ENCODE measurements at places on chromosomes 11 and 22.

DNA sequence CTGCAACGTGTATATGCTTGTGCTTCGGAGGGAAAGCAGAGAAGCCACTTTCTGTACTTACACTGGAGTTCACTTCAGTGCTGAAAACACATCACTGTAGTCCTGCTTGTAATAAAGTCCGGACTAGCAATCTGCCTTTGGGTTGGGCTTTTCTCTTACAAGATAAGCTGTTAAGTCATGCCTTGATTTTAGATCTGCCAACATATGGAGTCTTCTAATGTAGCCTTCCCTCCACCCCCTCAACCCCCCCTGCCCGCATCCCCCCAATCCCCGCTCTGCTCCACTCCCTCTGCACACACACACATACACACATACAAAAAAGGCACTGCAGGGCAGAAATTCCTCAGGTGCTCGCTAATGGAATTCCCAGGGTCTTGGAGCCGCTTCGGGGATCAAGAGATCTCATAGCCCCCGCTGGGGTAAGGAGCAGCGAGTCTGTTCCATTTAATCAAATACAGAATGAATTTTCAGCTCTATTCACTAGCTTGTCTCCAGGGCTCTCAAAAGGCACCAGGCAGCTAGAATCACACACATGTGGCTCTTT lies 3.4 kb downstream of the CDON start:
- peak; percentile 8 for DNase-seq

GRCh38 chr22:45069925-45070324 lies 60.1 kb upstream of the PHF21B start:
- DNase-seq = no peak

DNA sequence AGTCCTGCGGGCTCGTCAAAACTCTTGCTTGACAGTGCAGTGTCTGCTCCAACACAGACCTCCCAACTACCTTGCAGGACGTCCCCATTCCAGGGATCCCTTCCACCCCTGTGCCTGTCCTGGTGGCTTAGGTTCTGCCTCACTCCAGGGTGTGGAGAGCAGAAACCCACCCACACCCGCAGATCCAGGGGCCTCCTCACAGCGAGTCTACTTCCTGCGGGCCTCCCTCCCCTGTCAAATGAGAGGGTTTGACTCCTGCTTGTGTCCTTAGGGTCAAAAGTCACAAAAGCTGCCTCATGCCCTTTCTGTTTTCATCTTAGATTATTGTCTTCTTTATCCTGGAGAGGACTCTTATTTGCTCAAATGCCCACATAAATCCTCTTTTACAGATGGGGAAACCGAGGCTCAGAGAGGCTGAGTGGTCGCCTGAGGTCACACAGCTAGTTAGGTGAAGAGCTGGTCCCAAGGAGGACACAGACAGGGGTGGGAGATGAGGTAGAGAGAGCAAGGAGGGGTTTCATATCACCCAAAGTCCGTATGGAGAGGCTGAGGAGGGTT lies 81.1 kb upstream of the KCNQ1OT1 start:
- DNase-seq = no peak

DNA sequence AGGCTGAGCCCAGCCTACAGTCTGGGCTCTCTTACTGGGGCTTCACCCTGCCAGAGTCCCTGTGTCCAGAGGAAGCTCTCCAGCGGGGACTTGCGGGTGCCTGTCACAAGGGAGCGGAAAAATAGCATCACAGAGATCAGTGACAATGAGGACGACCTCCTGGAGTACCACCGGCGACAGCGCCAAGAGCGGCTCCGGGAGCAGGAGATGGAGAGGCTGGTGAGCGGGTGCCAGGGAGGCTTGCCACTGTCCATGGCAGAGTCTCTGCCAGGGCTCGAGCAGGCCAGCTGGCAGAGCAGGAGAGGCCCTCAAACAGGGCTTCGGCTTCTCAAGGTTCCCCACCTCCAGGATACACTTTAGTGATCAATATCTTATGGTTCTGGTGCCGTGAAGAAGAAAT lies 21.0 kb downstream of the PHLDB1 start:
- DNase-seq = no peak

GRCh38 chr11:73577496-73577917 lies 20.4 kb downstream of the FAM168A start:
- no peak for DNase-seq

GRCh38 chr11:66315921-66316811 lies 678 bp downstream of the CD248 start:
- no peak for DNase-seq

GRCh38 chr11:20584093-20584774 lies 15.2 kb upstream of the SLC6A5 start:
- no peak for DNase-seq

DNA sequence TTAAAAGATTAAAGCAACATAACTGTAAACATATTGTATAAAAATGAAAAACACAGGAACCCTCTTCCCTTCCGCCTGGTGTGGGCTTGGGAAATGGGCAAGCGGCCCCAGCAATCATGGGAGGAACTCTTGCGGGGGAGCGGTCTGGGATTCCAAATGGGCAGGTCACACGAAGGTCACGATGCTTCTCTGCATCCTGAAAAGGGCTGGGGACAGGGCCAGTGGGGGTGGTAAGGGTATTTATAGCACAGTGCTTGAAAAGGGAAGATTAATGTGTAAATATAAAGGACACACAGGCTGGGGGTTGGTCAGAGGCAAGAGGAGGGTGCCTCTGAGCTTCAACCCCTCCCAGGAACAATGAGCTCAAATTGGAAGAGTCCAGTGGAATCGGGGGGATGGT lies 46.9 kb upstream of the OR4B1 start:
- no peak for DNase-seq

DNA sequence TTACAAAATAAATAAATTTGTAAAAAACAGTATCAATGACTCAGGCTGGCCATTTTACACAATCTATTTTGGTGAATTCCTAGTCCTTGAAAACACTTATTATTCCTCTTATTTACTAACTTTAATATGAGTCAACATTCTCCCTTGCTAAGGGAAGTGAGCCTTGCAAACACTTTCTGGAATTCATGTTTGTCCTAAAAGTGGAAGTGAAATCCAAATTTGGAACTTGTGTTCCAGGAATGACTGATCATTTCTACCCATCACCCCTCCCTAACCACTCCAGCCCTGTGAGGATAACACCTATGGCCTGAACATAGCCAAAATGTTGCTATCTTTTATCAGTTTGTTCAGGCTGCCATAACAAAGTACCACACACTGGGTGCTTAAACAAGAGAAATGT lies 83.1 kb downstream of the OR5AK2 start:
- DNase-seq = no peak

- DNase-seq = no peak
Observed at GRCh38 chr11:131303611-131304119, 66.8 kb upstream of the NTM start.

DNA sequence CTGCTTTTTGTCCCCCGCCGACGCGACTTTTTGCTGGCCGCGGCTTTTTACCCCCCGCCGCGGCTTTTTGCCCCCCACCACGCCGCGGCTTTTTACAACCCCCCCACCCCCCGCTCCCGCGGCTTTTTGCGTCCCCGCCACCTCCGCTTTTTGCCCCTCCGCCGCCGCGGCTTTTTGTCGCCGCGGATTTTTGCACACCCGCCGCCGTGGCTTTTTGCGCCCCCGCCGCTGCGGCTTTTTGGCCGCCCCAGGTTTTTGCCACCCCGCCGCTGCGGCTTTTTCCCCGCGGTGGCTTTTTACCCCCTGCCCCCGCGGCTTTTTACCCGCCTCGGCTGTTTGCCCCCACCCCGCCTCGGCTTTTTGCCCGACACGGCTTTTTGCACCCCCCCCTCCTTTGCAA lies 205.5 kb downstream of the CCT8L2 start:
- no peak for DNase-seq

GRCh38 chr11:133896642-133897330 lies 51.5 kb upstream of the SPATA19 start:
- DNase-seq = no peak

- no peak for DNase-seq
Observed at GRCh38 chr22:41338614-41339212, 37.4 kb downstream of the ZC3H7B start.

- DNase-seq = no peak
Observed at GRCh38 chr11:117946156-117946841, 17.1 kb upstream of the TMPRSS13 start.

DNA sequence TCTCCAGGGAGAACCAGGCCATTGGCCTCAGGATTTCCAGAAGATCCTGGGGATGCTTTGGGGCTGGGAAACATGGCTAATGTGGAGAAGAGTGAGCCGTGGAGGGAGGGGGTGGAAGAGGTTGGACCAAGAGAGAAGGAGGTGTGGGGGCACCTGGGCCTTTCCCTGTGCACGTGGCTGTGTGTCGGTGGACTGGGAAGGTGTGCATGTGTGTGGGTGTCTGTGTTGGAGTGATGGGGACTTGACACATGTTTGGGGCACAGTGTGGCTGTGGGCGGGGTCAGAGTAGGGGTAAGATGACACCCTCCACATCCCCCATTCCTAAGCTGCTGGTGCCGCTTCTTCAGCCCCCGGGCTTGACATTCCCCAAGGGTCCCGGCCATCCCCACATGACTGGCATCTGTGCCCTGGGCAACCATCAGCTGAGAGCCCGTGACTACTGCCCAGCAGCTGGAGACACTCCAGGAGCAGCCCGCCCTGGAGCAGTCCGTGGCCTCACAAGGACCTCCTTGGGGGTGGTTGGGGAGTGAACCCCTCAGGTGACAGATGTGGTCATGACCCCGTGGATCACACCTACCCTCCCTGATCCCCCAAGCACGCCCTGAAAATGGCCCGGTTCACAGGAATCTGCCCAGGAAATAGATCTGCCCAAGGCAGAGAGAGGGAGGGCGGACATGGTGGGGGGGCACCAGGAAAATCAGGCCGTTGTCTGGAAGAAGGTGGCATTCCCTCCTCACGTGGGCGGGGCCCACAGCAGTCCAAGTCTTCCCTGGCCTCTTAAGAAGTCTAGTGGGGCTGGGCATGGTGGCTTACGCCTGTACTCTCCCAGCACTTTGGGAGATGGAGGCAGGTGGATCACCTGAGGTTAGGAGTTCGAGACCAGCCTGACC lies 34.8 kb upstream of the SOX10 start:
- no peak for DNase-seq

- DNase-seq = no peak
Observed at GRCh38 chr11:16603890-16604793, 134.3 kb upstream of the C11orf58 start.

GRCh38 chr11:34242037-34242625 lies 115.7 kb downstream of the ABTB2 start:
- DNase-seq = no peak

DNA sequence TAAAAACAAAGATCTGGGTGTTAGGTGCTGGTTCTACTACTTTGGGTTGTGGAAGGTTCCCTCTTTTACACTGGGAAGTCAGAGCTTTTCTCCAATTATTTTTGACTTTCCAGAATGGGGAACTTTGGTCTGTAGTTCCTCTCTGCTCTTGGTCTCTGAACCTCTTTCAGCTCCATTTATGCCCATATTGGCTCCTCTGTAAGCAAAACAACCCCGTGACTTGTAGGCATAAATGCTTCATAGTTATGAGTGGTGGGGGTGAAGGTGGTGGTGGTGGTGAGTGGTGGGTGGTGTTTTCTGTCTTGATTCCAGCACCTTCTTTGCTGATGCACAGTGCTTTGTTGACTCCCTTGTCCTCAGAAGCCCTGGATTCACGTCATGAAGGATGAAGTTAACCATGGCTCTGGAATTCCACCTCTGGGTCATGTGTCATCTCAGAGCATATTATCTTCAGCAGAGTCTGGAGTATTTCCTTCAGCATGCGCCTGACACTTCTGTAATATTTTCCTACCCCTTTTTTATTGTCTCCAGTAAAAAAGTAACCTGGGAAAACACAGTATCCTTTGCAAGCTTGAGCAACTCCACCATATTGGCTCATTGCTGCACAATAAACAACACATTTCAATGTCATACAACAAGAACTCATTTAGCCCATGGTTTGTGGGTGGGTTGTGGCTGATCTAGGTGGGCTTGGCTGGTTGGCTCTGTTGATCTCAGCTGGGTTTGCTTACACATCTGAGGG lies 24.1 kb upstream of the GRK3 start:
- no peak for DNase-seq

- no peak for DNase-seq
Observed at GRCh38 chr11:71527576-71528210, 626 bp downstream of the KRTAP5-7 start.

GRCh38 chr22:44975427-44976262 lies 34.2 kb downstream of the PHF21B start:
- peak; percentile 47 for DNase-seq

- DNase-seq = no peak
Observed at GRCh38 chr11:76166314-76166713, 40.0 kb downstream of the WNT11 start.

- no peak for DNase-seq
Observed at GRCh38 chr11:114796954-114797721, 118.8 kb downstream of the NXPE2 start.

DNA sequence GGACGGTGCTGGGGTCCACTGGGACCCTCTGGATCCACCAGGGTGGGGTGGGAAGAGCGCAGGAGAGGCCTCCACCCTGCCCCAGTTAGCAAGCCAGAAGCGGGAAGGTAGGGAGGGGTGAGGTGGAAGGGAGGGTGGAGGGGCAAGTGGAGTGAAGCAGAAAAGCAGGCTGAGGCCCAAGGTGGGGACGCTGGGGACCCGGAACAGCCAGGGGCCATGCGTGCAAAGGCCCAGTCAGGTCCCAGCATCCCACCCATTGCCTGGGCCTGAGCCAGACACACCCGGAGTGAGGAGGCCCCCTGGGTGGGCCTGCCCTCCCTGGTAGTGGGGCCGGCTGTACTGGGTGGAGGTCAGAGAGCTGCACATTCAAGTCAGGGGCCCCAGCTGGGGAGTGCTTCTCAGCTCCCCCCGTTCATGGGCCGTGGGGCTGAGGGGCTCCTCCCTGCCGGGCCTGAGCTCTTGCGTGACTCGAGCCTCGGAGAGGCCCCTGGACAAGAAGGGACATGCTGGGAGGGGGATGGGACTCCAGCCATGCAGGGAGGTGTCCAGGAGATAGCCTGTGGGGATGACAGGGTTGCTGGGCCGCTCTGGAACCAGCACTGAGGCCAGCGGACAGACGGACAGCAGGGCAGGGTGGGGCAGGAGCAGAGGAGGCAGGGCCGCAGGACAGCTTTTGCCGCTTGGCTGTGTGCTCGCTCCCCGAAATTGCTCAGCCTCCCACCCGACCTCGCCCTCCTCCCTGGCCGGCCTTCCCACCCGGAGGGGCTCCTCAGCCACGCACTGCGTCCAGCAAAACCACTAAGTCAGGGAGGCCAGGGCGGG lies 7.7 kb downstream of the TNNT3 start:
- DNase-seq = no peak

GRCh38 chr11:488062-488461 lies 19.0 kb downstream of the RNH1 start:
- DNase-seq = no peak

- no peak for DNase-seq
Observed at GRCh38 chr11:60871378-60872061, 4.2 kb downstream of the ZP1 start.

Measured in SK-N-DZ (cell line).